Renal pelvis (tissue), 12 donors: ENCODE measurements at places on chromosomes 7 and 10. TPM values are rescaled to one million over a fixed set of nuclear protein-coding genes. Genes with fewer than 3 reads are reported as not detected.

The CHAT gene
- not detected for polyA plus RNA-seq

The PON1 gene
- 1.9 TPM for polyA plus RNA-seq

DNA sequence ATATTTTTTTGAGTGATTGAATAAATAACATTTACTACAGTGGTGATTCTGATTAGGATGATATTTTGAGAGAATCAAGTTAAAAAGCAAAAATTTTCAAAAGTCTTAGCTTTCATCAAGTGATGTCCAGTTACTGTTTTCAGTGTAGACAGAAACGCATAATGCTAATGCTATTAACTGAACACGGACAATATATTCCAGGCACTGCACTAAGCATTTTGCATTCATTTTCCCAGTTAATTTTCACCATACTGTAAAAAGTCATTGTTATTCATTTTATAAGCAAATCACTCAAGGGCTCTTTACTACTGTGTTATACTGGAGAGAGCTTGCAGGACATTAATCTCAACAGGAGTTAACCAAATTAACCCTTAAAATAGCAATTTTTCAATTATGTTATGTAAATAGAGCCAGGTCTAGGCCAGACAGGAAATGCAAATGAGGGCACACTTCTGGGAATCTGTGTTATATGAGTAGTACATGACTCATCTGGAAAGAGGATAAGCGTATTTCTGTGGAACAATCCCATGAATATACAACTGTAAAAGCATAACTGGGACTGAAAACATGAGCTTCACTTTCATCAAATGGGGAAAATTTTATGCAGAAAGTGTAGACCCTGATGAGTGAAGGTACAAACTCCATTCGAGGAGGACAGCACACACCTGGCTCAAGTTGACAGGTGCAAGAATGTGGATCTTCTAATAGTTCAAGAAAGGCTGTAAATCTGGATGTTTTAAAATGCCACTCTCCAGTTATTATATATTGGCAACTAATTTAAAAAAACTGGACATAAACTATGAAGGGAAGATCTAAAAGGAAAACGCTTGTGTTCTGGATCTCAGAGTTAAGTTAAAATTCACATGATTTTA, 75.4 kb downstream of the ANK3 start:
- no peak for DNase-seq

DNA sequence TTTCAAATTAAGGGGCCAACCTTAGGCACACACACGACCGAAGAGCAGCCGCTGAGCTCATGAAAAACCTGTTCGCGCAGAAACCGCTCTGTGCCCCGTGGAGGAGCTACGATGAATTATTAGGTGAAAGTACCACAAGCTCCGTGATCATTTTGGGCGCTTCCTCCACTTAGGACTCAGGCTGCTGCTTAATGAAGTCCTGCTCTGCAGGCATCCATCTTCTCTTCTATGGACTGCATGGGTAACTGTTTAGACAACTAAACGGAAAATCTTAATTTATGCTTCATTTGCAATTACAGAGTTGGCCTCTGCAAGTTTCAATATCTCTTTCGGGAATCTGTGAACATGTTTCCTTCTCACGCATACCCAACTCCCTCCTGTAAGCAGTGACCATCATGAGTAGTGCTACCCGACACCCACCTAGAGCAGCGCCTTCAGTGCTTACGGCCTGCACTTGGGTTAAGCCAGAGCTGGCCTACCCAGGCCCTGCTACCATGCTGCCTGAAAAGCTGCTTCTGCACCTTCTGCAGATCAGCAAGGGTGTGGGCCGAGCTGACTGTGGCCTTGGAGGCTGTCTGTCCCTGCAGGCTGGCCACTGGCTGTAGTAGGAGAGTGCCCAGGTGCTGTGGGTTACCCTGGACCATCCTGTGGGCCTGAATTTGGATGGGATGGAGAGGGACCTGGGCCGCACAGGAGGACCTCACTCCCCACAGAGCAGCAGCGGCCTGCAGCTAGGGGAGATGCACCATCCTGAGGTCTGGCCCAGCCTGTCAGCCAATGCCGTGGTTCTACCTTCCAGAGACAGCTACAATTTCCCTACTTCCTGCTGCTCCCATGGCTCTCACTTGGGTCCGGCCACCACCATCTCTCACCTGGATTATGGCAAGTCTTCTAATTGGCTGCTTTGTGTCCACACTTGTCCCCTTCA, 36.0 kb downstream of the GNA12 start:
- no peak for DNase-seq

DNA sequence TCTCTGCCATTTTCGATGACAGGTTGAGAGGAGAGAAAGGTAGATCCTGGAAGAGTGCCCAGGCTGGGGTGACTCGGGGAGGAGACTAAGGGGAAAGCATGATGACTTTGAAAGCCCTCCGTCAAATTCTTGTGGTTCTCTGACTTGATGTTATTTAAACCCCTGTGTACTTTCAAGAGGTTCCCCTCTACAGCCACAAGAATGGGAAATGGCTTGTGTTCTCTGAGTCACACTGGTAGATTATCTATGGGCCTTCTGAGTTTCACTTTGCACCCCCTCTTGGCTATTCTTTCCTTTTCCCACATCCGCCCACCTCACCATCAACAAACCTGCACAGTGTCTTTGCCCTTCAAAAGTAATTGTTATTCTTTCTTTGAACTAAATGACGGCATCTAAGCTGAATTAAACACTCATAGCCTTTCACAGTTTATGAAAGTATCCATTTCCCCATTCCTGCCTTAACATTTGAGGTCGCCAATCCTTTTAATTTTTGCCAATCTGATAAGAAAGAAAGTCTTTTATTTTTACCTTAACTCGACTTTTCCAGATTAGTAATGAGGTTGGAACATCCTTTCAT, 24.1 kb downstream of the PRF1 start:
- no peak for DNase-seq

GRCh38 chr10:44860811-44861736, 50.1 kb upstream of the TMEM72 start:
- DNase-seq, result no peak

The SPACDR gene
- 1.3 TPM for polyA plus RNA-seq

The OR6B1 gene
- polyA plus RNA-seq, result not detected

DNA sequence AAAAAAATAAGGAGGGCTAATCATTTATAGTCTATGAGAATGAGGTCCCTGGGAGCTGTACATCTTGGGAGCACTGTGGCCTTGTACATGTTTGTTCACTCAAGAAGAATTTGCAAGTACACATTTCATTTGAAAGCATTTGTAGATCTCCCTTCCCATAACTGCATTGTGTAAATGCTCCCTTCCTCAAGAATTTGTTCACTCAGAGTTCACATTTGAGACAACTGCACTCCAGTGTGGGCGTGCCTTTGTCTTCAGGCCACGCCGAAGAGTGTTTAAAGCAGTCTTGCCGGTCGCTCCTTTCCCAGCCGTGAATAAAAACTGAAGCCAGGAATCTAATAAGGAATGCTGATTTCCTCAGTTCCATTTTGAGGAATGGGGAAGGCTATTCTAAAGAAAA, 291.1 kb upstream of the LYZL1 start:
- no peak for DNase-seq

The ZNF736 gene
- polyA plus RNA-seq, result 27.8 TPM

GRCh38 chr7:5367661-5368060, 56.0 kb downstream of the TNRC18 start:
- no peak for DNase-seq

- no peak for DNase-seq
Measured at GRCh38 chr10:67609996-67610793, 85.8 kb downstream of the CTNNA3 start.

DNA sequence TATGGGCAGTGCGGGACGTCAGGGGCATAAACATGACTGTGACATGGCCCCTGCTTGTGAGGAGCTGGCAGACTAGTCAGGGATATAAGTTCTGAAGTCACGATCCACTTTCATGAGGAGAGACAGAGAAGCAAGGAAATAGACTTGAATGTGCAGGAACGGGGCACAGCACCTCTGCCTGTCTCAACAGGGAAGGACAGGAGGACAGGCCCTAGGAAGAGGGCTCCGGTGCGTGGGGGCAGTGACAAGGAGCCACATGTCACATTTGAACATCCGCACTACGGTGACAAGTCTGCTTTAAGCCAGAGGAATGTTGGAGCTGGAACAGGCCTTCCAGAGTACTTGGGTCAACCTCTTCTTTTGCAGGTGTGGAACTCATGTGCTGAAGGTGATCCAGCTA, 19.8 kb upstream of the SAR1A start:
- no peak for DNase-seq
